ENCODE measurements at places on chromosomes 12 and 14.

- no peak for DNase-seq
Measured at GRCh38 chr14:98963610-98964009, 308.4 kb downstream of the BCL11B start.

DNA sequence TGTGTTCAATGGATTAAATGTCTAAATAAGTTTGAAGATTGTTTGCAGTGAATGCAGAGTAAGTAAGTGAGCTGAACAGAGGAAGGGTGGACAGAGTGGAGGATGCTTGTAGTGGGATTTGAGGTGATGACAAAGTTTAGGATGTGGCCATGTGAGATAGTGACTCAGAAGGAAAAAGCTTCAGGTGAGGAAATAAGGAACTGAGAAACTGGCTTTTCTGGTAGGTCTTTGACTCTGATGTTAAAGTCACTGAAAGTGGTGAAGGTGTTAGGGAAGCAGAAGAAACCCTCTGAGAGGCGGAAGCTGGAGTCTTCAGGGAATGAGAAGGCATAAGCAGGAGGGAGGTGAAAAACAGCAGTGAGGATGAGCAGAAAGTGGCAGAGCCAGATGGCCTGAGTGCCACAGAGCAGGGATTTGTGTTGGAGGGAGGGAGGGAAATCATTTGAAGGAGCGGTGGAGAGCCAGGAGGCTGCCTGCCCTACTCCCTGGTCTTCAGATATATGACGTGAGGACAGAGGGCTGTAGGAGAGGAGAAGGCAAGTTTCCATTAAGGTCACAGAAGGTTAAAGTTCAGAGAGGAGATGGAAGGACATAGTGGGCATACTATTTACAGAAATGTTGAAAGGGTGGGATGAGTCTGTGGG lies 24.8 kb downstream of the RGS6 start:
- DNase-seq, result no peak

DNA sequence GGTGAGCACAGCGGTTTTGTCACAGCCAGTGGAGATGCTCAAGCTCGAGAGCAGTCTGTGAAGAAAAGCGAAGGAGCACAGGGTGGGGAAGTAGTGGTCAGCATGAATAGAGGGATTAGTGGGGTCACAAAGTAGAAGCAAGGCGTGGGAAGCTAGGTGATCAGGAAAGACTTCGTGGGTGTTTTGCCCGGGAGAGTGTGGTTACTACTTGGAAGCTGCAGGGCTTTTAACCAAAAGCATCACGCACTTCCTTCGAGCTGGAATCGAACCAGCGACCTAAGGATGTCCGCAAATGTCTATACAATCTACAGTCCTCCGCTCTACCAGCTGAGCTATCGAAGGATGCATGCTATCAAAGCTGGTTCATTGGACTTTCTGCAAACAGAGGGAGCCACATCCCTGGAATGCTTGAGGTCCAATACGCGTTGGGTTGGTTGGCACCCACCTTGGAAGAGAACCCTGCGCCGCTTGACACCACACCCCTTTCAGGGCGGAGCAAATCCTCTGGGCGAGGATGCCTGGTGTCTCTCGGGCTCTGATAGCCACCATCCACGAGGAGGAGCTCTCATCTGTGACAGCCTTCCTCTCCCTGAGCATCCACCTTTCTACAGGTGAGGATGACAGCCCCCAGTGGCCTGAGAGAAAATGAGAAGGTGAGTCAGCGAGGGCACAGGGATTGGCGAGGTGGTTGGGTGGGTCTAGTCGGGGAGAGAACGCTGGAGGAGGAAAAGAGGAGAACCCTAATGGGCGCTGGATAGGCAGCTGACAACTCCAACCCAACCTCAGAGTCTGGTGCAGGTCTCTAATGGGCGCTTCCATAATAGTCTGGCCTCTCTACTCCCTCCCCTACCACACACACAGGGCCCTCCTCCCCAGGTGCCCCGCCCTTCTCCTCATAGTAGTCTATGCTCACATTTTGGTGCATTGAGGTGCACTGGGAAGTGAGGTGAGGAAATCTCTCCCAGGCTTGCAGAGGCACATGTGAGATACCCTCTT lies 16.0 kb upstream of the OR6S1 start:
- peak; percentile 29 for DNase-seq

DNA sequence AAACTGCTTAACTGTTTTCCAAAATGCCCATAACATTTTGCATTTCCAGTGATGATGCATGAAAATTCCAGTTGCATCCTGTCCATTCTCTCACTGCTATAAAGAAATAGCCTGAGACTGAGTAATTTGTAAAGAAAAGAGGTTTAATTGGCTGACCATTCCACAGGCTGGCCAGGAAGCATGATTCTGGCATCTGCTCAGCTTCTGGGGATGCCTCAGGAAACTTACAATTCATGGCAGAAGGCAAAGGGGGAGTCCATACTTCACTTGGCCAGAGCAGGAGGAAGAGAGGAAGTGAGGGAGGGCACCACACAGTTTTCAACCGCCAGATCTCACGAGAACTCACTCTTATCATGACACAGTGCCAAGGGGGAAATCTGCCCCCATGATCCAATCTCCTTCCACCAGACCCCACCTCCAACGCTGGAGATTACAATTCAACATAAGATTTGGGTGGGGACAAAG lies 18.2 kb upstream of the CLEC2D start:
- peak; percentile 57 for DNase-seq

GRCh38 chr14:76203086-76204001 lies 51.6 kb downstream of the GPATCH2L start:
- no peak for DNase-seq

GRCh38 chr14:97224016-97224415 lies 426.8 kb downstream of the VRK1 start:
- no peak for DNase-seq

GRCh38 chr12:112796067-112796466 lies 4.5 kb downstream of the RPH3A start:
- no peak for DNase-seq

DNA sequence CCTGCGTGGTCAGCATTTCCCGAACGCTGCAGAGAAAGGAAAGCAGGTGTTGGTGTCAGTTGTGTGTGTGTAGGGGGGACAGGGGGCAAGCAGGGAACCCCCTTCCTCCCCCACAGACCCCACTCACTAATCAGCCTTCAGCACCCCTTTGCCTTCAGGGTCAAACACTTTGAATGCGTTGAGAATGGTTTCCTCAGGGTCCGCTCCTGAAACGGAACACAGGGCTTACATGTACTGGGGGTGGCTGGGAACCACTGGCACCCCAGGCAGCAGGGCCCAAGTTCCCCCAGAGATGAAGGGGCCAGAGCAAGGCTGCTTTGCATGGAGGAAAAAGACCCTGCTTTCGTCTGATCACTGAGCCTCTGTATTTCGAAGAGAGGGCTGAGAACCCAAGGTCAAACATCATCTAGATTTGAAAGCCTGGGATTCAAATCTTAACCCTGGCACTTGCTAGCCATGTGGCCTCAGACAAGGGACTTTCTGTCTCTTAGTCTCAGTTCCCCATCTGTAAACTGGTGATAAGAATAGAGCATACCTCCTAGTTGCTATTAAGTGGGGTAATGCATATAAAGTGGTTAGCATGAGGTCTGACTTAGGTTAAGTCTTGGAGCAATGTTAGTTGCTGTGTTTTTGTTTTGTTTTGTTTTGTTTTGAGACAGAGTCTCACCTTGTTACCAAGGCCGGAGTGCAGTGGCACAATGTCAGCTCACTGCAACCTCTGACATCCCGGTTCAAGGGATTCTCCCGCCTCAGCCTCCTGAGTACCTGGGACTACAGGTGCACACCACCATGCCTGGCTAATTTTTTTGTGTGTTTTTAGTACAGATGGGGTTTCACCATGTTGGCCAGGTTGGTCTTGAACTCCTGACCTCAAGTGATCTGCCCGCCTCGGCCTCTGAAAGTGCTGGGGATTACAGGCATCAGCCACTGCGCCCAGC lies 7.0 kb downstream of the MYL2 start:
- DNase-seq, result no peak

GRCh38 chr14:72024043-72024407 lies 91.8 kb downstream of the RGS6 start:
- DNase-seq, result peak; percentile 11

- DNase-seq, result no peak
Measured at GRCh38 chr12:7486512-7486911, 17.1 kb downstream of the CD163 start.

DNA sequence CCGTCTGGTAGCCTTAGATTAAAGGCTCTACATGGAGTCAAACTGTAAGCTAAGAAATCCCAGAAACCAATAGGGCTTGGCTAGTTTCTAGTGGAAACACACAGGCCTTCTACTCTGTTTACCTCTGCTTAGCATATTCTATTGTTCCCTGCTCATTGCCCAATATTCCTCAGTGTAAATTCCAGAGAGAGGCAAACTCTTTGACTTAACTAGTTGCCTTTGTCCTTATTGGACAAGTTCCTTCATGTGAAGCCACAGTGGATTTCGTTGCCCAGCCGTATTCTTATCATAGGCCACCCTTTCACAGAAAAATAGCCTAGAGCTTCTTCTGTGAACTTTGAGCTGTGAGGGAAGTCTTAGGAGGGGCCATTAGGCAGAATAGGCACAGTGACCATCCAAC lies 186.1 kb downstream of the PLCZ1 start:
- no peak for DNase-seq

DNA sequence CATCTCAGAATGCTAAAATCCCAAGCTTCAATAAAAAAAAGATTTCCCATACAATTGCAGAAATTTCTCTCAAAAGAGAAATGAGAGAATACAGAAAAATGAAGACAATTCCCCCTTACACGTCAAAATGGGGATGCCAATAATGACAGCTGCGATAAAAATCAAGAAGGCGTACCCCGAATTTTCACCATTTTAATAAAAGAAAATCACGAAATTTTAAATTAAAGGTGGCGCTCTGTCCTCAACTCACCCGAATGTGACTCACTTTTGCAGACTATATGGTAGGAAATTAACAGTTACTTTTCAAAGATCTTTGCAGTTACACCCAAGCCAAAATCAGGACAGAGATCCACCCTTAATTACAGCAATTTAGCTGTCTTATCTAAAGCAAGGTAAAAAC lies 2.1 kb downstream of the ATP2B1 start:
- DNase-seq, result no peak

DNA sequence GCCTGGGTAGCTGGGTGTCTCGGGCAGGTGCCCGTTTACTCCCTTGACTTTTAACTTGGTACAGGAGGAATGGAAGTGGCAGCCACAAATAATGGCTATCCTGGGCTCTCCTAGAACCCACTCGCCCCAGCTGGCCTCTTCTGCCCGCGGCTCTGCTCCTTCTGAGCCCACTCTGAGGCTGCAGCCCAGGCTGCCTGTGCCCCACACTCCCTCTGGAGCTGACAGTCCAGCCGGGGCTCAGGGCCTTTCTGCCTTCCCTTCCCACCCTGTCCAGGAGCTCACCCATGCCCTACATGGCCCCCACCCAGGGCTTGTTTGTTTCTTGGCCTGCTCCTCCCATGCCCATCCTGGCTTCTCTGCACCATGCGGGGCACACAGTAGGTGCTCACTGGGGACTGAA lies 15.6 kb downstream of the ZNF839 start:
- no peak for DNase-seq

DNA sequence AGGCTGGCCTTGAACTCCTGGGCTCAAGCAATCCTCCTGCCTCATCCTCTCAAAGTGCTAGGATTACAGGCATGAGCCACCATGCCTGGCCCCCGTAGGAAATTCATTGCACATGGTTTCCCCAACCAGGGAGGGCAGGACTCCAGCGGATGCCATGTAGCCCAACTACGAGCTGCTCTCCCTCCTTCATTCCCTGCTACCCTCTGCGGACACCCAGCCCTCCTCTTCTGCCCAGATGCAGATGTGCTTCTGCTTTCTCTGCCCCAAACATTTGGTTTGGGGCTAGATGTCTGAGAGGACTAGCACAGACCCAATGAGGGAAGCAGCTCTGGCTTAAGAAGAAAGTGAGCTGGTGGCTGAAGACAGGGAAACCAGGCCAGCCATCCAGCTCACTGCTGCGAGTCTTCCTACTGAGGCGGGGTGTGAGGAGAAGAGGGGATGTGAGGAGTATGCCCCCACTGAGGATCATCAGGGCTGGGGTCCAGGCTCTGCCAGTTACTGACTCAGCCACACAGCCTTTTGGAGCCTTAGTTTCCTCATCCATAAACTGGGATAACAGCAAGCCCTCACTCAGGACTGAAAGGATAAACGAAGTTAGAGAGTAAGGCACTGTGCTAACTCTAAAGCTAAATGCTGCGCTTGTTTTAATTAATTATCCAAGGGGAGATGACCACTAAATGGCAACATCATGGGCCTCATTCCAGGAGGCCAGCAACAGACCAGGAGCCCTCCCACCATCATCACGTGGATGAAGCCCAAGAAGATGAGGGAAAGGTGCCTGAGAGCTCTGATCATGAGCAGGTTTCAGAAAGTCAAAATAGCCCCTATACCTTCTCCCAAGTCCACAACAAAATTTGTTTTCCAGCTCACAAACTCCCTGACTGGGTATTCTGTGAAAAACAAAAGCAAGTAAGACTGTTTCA lies 10.9 kb downstream of the CTDSP2 start:
- DNase-seq, result no peak

GRCh38 chr14:43132441-43132840 lies 1374.6 kb downstream of the FSCB start:
- no peak for DNase-seq

DNA sequence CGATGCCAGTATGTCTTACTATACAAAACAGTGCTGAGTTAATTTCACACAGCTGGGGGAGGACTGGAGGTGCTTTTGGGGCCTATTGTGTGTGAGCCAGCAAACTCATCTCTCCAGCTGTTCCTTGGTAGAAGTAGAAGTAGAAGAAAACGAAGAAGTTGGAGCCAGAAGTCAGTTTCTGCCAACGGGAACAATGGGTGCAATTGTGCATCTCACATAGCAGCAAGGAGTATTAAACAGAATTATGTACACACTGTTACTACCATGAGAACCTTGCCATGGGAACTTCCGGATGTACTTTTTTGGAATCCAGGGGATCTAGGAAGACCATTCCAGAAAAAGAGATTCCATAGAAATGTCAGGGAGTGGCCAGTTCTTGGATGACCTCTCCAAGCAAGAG lies 88.6 kb downstream of the VCPKMT start:
- DNase-seq, result no peak

DNA sequence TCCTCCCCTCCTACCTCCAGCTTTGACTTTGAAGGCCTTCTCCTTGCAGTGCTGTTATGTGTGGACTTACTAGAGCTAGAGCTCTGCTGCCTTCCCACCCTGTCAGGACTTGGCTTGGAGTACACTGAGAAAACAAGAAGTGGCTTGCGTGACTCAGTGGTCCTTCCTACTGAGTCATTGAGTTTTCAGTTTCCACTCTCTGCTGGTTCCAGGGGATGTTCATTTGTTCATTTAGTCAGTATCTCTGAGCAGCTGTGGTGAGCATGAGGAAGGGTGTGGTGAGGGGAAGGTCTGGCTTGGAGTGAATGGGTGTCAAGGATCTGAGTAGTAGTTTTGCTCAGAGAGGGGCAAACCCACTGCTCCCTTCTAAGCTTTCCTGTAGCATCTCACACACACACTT lies 17.2 kb upstream of the ELK3 start:
- DNase-seq, result peak; percentile 66

- DNase-seq, result no peak
Measured at GRCh38 chr12:108833355-108833733, 24.0 kb downstream of the SSH1 start.
